ENCODE measurements at places on chromosomes 12 and 14.

DNA sequence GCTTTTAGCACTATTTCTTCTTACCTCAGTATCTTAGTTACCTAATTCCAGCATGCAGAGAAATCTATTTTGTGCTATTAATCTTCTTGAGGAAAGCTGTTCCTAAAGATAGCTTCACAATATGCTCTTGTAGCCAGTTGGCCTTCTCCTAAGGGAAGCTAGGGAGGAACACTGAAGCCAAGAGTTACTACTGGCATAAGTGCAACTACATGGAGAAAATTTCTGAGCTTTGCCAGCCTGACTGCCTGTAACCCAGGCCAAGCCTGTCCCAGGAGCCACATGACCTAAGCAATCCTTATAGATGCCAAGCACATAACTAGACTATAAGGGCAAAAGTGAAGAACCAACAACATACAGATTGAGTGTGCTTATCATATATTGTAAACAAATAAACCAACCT, 890.2 kb downstream of the FLRT2 start:
- no peak overlapping the region for H3K27ac ChIP-seq
- H3K27me3 ChIP-seq, result no peaks in the 10 kb centered on the region
- no peaks in the 10 kb centered on the region for H3K36me3 ChIP-seq
- H3K4me1 ChIP-seq, result no peaks in the 10 kb centered on the region

GRCh38 chr14:41313196-41313595, 293.5 kb upstream of the LRFN5 start:
- no peak overlapping the region for H3K4me3 ChIP-seq
- H3K36me3 ChIP-seq, result no peaks in the 10 kb centered on the region
- H3K27ac ChIP-seq, result no peak overlapping the region

DNA sequence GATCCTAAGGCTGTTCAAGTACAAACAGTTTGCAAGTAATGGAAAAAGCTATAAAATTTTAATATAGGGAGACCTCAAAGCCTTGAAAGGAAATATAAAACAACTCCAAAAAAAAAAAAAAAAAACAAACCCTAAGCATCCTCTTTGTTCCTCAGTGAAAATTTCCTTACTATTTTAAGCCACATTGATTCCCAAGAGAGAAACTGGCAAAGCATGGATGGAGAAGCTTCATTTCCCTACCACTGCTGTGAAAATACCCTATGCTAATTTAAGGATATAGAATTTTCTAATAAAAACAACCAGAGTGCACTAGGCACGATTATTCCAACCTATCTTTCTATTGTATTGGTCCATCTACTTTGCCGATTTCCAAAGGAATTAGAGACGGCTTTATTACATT, 283.1 kb downstream of the CACNA1C start:
- H3K36me3 ChIP-seq, result no peaks in the 10 kb centered on the region
- H3K27ac ChIP-seq, result no peak overlapping the region
- no peak for DNase-seq
- H3K27me3 ChIP-seq, result no peaks in the 10 kb centered on the region
- H3K4me3 ChIP-seq, result no peak overlapping the region

- H3K36me3 ChIP-seq, result no peaks in the 10 kb centered on the region
- no peak for DNase-seq
- no peaks in the 10 kb centered on the region for H3K27me3 ChIP-seq
- H3K4me1 ChIP-seq, result no peaks in the 10 kb centered on the region
- no peak overlapping the region for H3K4me3 ChIP-seq
Measured at GRCh38 chr14:78519863-78520262, 349.7 kb downstream of the NRXN3 start.

GRCh38 chr14:68541178-68541896, 251.5 kb downstream of the ZFP36L1 start:
- no peaks in the 10 kb centered on the region for H3K4me1 ChIP-seq
- H3K27me3 ChIP-seq, result no peaks in the 10 kb centered on the region
- no peak overlapping the region for H3K4me3 ChIP-seq
- no peak overlapping the region for H3K27ac ChIP-seq

Measured in CD8-positive, alpha-beta memory T cell (primary cell).